NCI-H748 treated with DMSO at 0.1 percent for 48 hours (cell line): ENCODE measurements at places on chromosomes 2 and 18.

DNA sequence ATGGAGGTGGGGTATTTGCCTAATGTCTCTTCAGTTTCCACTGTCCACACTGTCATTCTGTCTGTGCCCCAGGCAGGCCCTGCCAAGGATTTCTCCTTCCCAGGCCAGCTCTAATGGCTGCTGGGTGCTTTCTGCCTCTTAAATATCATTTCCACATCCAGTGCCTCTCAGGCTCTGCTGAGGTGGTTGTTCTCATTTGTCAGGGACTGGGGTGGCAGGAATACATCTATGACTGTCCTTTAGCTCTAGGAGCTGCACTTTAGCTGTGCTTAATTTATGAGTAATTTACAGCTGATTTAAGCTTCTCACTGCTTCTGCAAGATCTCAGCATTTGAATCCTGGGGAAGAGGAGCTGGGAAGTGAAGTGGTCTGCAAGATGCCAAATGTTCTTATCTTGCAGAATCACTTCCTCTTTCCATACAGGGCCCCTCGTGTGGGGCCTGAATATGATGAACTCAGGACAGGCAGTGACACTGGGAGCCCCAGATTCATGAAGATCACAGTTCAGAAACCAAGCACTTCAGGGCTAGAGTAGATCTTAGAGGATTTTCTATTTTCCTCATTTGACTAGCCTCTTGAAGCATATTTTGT is 150.2 kb downstream of the FSHR start:
- no peak for DNase-seq

DNA sequence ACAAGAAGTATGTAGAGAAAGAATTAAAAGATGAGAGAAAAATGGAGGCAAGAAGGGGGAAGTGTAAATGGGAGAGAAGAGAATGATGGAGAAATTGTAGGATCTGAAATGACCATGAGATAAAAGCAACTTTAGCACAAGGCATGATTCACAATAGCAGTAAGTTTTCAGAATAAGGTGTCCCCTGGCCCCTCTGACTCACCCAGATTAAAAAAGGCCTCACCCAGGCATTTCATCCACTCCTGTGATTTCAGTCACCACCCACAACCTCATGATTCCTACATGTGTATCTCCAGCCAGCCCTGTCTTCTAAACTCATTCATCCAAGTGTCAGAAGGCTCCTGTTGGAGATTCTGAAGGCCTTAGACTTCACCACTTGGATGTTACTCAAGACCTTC is 56.6 kb downstream of the SP100 start:
- DNase-seq = no peak

DNA sequence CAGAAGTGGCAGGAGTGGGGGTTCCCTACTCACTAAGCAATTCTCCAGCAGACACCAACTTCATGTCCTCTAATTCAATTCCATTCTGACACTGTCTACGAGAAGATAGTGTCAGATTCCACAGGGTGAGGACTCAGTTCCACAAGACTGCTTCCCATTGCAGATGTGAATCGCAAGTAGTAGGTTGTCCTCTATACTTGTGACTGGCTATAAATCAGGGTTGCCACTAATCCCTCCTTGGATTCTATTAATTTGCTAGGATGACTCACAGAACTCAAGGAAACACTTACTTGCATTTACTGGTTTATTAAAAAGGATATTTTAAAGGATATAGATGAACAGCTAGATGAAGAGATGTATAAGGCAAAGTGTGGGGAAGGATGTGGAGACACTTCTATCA is 184.1 kb upstream of the ACVR2A start:
- no peak for DNase-seq

GRCh38 chr2:219186754-219187456 is 8.8 kb downstream of the RETREG2 start:
- DNase-seq = no peak

DNA sequence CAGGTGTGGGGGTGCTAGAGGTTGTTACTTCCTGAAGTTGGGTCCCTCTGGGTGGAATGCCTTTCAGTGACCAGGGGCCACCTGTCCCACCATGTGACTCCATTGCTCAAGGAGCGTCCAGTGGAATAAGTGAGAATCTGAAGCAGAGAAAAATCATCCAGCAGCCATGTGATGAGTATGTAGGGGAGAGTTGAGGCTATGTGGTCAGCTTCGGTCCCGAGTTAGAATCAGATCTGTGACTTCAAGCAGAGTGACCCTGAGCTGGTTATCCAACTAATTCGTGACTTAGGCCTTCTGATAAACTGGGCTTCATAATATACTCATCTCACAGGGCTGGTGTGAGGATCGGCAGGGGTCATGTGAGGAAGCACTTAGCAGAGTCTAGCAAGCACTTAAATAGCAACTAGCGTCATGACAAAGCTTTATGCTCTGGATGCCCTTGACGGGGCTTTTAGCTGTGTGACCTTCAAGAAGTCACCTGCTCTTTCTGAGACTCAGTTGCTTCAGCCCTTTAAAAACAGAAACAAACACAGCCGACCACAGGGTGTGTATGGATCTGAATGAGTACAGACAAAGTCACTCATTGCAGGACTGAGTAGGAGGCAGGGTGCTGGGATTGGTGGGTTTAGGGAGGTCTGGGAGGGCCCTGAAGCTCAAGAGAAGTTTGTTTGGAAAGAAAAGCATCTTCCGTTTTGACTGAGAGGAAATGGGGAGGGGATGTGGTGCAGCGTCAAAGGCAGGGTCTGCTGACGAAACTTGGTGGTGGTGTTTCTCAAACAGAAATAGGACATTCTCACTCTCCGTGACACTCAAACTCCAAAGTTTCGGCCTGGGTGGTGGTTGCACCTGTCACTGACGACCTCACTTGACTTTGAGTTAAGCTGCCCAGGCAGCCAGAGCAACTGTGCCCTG is 264.0 kb upstream of the CXCR4 start:
- DNase-seq = no peak

DNA sequence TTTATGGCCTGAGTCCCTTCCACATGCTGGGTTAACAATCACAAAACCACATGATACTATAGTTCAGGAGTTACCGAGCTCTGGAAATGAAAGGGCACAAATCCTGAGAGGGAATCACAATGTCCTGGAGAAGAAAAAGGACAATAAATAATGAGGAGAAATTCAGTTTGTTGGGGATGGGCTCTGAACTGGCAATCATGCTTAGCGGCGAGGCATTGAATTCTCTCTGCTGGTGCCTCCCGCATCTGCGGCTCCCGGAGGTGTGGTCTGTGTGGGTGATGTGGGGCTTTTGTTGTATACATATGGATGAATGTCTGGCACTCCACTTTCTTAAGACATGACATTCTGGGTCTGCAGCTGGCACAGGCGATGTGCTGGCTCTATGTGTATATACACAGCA is 46.1 kb downstream of the NRP2 start:
- DNase-seq = no peak

DNA sequence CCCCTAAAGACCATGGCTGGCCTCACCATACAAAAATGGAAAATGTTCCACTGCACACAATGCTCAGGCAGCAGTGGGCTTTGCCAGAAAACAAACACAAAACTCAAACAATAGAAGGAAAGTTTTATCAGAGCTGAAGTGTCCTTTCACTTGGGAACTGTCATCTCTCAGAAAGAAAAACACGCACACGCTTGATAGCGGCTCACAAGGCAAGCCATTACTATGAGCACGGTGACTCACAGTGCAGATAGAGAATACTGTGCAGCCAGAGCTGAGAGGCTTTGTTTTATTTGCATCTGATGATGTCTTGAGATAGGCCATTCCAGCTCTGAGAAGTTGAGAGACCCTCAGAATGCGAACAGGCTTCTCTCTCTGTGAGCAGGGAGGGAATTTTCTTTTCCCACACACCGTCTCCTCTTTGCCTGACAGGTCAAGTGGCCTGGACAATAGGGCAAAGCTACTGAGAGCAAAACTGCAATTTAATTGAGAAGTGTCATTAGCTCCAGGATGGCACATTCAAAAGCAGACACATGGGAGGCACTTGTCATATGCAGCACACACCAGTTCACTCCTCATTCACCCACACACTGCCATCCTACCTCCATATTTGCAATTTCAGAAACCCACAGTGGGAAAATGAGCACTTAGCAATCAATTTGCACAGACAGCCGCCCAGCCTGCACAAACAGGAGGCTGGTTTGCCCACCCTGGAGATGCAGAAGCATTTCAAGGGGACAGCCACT is 236.6 kb downstream of the SS18 start:
- DNase-seq = peak; percentile 10

GRCh38 chr2:193793914-193794313 is 1599.2 kb upstream of the TMEFF2 start:
- DNase-seq = no peak

- DNase-seq = no peak
Measured at GRCh38 chr2:47043142-47043890, 111.8 kb downstream of the STPG4 start.

DNA sequence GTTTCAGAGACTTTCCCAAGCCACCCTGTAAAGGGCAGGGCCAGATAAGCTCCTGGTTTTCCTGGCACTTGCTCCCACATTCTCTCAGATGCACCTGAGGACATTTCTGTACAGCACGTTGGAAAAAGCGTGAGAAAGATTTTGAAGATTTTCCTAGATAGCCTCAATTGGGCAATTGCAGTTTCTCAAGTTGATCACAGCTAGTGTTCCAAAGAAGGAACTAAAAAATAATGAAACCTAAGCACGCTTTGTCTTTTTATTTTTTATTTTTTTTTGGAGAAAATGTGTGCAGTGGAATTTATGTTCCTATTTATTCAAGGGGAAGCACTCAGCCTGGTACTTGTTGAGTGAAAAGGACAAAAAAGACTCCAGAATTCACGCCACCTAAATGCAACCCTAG is 429.1 kb downstream of the RNF144A start:
- no peak for DNase-seq

- DNase-seq = no peak
Measured at GRCh38 chr2:226839951-226840350, 4.1 kb downstream of the RHBDD1 start.

- DNase-seq = no peak
Measured at GRCh38 chr18:49061239-49061990, 110.7 kb upstream of the SMAD7 start.

- no peak for DNase-seq
Measured at GRCh38 chr2:191018643-191019119, 4.7 kb upstream of the STAT1 start.

DNA sequence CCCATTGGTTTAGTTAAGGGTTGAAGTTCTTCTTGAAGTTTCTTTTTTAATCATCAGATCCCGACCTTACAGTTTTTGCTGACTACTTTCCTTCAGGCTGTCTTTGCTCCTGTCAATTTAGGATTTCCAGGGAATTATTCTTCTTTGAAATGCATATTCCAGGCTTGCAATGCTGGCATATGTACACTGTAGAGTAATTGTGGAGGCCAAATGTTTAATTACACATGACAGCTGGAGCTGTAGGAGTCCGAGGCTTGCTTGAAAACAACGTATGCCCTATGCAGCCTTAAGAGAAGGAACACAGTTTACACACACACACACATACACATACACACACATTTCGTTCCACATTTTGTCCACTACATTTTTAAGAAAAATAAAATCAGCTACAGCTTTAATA is 602.3 kb downstream of the TMEM182 start:
- DNase-seq = no peak

GRCh38 chr2:38535744-38536506 is 66.8 kb downstream of the HNRNPLL start:
- peak; percentile 34 for DNase-seq

DNA sequence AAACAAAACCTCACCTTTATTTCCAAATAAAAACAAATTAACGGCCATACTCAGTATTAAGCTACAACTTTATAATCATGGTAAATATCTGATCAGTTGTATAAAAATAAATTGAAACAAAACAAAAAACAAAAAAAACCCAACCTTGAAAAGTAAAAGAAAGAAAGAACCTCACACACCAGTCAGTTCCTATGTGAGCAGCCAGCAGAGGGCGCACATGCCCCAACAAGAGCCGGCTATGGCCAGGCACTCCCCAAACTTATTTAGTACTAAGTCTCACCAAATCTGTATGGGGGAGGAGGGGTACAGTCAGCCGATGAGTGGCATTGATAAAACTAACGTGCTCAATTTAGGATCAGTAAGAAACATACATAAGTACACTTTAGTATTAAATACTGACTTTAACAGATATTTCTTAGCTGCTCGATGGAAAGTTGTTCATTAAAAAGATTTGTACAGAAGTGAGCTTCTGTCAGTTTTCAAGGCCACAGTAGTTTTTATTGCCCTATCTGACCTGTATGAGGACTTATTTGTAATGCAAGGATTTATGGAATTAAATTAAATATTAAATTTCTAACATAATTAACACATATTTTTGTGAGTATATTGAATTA is 172.6 kb downstream of the TCF4 start:
- peak; percentile 82 for DNase-seq

DNA sequence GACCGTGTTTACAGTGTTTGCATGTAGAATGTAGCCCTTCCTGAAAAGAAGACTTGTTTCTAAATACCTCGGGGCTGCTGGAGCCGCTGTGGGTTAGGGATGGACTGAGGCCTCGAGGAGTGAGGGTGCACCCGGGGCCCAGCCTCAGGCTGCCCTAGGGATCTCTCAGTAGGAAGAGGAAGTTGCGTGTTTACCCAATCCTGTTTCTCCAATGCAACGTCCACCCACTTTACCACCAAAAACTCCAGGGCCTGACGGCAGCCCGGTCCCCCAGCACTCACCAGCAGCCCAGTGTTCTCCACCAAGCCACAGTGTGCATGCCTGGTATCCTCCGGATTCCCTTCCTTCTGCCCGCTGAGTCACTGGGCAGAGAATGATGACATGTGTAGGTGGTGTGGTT is 255.8 kb downstream of the GLI2 start:
- DNase-seq = no peak

- peak; percentile 40 for DNase-seq
Measured at GRCh38 chr18:21735452-21736015, 5.1 kb upstream of the MIB1 start.

DNA sequence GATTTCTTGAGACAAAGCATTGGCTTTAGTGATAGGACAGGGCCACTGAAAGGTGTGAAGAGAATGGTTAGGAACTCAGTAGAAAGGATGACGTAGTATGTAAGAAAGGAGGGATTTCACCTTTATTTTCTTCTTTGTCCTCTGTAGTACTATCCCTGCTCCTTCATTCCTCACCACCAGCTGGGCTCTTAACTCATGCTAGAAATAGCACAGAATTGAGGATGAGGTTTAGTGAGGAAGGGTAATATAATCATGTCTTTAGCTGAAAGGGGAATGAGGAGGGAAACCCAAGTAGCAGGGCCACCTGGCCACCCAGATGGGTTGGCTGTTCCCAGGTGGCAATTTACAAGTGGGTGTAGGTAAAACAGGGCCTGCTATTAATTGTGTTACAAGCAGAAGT is 15.2 kb downstream of the ACVR2A start:
- no peak for DNase-seq

GRCh38 chr2:95044601-95045000 is 19.1 kb downstream of the MAL start:
- DNase-seq = no peak

GRCh38 chr18:79068341-79068936 is 755 bp upstream of the ATP9B start:
- DNase-seq = peak; percentile 13
